ENCODE measurements at places on chromosomes 13 and 19.

DNA sequence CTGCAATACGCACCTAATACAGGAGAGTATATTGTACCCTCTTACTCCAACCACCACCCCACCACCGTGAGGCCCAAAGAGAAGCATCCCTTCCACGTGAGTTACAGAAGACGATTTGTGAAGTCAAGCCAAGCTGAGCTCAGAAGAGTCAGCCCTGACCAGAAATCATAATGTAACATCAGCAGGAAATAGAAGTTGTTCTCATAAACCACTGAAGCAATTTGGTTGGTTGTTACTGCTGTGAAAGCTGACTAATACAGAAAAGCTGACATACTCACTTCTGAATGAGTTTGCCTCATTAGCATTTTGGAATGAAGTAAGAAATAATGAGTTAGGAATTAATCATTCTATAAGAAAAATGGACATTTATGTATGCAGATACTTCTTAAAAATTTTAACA, 749.4 kb upstream of the SLC10A2 start:
- no peak for DNase-seq

DNA sequence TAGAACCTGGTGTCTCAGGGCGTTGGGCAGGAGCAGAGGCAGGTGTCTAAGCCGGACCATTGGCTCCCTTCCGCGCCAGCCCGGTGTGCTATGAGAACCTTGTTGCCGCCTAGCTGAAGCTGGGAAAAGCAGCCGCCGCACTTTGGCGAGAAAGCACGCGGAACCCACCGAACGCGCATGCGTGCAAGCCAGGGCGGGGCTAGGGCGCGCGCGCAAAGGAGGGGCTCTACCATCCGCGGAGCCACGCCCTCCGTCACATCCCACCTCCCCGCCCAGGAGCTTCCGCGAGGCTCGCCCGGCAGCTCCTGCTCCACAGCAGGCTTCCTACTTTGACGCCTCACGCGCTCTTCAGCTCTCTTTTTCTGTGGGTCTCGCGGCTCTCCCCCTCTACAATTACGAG, 51.3 kb downstream of the WDR87 start:
- no peak for DNase-seq

DNA sequence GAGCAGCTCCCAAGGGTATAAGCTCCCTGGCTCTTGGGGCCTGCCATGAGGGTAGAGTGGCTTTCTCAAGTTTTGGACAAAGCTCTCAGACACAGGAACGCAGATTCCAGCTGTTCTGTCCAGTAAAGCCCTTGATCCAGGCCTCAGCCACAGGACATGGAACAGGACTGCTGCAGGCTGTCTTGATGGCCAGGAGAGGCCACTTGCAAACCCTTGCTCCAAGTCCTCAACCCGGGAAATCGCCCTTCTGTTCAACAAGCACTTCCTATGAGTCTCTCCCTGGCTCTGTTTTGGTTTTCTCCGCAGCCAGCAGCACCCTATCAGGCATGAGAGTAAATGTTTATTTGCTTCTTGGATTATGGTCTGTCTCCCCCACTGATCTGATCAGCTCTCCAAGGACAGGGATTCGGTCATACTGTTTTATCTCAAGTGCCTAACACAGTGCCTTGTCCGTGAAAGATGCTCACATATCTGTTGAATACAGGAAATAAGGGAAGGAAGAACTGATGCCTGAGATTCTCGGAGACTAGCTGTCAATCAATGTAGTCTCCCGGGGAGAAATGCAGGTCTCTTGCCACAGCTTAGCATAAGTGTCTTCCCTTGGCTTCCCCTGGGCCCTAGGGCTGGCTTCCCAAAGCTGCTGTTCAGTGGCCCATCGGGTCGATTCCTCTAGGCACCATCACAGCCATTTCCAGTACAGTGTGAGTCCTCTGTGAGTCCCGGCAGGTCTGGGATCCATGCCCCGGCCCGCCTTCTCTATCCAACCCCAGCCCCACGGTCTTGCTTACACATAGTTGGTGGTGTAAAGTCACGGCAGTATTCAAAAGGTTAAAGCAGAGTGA, 90.8 kb downstream of the TSHZ3 start:
- DNase-seq: no peak

- no peak for DNase-seq
Observed at GRCh38 chr19:5192568-5192967, 148.0 kb downstream of the PTPRS start.

DNA sequence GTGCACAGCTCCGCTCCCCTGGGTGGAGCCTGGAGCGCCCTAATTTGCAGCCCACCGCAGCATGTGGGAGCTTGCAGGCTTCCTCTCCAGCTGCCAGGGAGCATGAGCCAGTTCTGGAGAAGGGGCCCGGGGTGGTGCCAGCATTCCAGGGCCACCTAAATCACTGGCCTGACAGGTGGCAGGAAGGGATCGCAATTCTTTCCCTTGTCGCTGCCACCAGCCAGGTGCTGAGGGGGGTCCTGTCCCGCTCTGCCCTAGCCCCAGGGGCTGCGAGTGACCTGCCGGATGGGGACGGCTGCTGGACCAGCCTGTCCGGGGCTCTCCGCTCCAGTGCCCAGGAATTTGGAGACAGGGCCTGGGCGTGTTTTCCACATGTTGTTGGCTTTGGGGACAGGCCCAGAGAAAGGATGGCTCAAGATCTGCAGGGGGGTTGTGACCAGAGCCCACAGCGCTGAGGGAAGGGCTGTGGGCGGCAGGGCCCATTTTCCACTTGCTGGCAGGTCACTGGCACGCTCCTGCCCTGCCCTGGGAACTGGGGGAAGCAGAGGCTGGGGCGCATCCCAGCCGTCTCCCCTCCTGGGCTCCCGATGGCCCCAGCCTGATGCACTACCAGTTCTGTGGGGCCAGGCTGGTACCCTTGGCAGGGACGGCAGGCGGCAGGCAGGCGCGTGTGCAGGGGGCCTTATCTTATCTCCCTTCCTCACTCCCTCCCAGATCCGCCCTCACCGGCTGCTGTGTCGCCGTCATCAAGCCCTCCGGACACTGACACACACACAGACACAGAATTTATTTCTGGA, 9.5 kb downstream of the NDUFA11 start:
- no peak for DNase-seq

DNA sequence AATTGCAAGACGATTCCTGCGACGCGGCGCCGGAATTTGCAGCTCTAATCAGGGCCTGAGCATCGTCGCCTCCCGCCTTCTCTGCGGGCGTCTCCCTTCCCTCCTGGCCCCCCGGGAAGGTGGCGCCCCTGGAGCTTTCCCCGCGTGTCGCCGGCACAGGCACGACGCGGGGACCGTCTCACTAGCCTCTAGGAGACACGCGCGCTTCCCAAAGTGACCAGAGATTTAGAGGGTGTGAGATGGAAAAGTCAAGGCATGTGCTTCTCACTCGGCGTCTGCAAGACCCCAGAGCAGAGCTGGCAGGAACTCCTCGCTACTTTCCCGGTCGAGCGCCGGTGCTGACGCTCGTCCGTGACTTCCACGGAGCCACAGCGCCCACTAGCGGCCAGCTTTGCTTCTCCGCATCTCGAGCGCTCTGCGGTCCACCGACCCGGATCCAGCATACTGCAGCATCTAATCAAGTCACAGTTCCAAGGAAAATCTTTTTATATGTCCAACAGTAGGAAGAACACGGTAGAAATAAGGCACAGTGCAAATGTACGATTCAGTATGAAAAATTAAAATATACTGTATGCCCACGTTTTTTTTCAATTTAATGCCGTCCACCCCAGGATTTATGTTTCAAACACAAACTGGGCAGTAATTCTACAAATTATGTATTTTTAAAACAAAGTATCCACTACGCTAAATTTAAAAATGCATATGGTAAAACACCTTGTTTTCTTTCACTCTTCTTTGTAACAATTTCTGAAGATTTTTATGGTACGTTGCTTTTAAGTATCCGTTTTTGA, 977 bp upstream of the EFNB2 start:
- DNase-seq: peak; percentile 78

GRCh38 chr19:49749055-49749716, 13.9 kb downstream of the TSKS start:
- no peak for DNase-seq

- DNase-seq: no peak
Observed at GRCh38 chr13:26457212-26457611, 100.3 kb upstream of the WASF3 start.

- no peak for DNase-seq
Observed at GRCh38 chr19:57026476-57026875, 93.3 kb upstream of the USP29 start.

GRCh38 chr13:105213512-105213911, 1322.0 kb downstream of the EFNB2 start:
- no peak for DNase-seq

GRCh38 chr13:41029629-41030028, 10.5 kb upstream of the ELF1 start:
- DNase-seq: no peak

DNA sequence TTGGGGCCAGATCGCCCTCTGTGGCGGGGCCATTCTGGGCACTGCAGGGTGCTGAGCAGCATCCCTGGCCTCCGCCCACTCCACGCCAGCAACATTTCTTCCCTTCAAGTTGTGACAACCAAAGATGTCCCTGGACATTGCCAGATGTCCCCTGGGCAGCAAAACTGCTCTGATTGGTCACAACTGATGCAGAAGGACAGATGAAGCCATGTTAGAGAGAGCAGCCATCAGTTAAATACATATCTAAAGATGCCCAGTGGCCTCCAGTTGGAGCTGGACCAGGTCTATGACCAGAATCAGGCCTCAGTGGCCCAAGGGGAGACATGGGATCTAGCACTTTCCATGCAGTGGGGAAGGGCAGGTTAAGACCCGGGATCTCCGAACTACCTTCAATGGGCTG, 125.7 kb downstream of the PTPRS start:
- no peak for DNase-seq

DNA sequence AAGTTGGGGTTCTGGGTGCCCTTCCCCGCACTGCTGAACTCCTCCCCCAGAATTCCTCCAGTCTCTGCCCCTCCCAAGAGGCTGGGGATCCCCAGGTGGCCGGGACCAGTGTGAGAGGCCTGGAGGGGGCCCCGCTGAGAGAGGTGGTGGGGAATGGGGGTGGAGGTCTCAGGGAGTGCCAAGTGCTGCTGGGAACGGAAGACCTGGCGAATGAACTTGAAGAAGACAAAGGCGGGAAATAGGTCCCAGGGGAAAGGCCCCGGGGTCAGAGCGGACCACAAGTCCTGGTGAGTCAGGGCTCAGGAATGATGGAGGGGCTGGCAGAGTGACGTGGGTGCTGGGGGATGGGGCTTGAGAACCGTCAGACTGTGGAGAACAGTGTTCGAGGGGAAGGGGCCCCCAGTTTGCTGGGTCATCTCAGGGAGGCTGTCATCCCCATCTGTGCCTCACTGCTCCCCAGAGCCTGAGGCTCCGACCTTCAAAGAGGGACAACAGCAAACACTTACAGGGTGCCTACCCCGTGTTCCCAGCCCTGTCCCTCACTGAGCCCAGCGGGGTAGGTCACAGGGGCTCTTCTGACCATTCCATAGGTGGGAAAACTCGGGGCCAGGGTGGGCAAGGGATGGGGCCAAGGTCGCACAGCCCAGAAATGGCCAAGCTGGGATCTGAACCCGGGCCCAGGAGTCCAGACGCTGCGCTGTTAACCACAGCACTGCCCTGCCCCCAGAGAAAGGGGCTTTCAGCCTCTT, 16.0 kb upstream of the SEMA6B start:
- DNase-seq: no peak

DNA sequence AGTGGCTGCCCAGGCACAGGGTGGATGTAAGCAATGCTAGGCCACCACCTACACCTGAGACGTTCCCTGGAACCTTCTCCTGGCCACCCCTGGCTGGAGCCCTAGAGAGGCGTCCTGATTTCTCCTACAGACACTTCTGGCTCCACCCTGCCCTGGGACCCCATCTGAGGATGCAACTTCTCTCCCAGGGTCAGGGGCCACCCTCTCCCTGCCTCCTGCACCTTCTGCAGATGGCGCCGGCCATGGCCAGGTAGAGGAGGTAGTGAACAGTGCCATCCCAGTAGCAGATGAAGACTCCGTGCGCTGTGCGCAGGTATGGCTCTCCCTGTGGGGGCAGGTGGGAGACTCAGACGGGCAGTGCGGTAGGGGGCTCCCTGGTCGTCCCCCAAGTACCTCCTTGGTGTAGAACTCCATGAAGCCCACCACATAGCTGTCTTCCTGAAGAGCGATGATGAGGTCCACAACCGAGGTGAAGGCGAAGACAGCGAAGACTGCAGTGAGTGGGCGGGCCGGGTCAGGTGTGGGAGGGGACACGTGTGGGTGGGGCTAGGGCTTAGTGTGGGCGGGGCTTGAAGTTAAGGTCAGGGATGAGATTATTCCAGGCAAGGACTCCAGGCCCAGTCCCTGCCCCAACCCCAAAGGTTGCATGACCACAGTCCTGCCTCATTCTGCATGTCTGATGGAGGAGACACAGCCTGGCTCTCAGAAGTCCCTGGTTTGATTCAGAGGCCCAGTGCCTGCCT, 3.0 kb downstream of the TM6SF2 start:
- DNase-seq: no peak

- DNase-seq: no peak
Observed at GRCh38 chr19:35292421-35293362, 731 bp downstream of the MAG start.

GRCh38 chr19:48043675-48044258, at the start of gene CABP5:
TSS of gene CABP5 (minus strand) at chr19:48044079. CDS start at chr19:48043922, 157 bp downstream.
- no peak for DNase-seq

- no peak for DNase-seq
Observed at GRCh38 chr19:34067861-34068271, 104.4 kb upstream of the LSM14A start.

- no peak for DNase-seq
Observed at GRCh38 chr13:60647547-60647946, 250.5 kb downstream of the TDRD3 start.

DNA sequence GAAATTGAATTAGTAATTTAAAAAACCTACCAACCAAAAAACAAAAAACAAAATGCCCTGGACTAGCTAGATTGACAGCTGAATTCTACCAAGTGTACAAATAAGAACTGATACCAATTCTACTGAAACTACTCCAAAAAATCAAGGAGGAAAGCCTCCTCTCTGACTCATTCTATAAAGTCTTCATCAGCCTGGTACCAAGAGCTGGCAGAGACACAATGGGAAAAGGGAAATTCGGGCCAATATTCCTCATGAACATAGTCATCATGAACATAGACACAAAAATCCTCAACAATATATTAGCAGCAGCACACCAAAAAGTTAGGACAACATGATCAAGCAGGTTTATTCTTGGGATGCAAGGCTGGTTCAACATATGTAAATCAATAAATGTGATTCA, 2667.7 kb upstream of the PCDH20 start:
- DNase-seq: no peak

Measured in activated CD4-positive, alpha-beta T cell treated with anti-CD3 and anti-CD28 coated beads for 1 hour (primary cell).